ENCODE measurements at places on chromosomes 1 and 21.

DNA sequence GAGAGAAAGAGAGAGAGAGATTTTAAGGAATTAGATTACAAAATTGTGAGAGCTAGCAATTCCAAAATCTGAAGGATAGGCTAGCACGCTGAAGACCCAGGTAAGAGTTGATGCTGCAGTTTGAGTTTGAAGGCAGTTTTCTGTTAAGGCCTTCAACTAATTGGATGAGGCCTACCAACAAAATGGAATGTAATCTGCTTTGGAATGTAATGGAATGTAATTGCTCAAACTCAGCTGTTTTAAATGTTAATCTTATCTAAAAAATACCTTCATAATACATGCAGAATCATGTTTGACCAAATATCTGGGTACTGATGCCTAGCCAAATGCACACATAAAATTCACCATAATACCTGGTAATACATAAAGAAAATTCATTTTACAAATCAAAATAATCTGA is 976.1 kb downstream of the LTN1 start:
- no peak for DNase-seq

DNA sequence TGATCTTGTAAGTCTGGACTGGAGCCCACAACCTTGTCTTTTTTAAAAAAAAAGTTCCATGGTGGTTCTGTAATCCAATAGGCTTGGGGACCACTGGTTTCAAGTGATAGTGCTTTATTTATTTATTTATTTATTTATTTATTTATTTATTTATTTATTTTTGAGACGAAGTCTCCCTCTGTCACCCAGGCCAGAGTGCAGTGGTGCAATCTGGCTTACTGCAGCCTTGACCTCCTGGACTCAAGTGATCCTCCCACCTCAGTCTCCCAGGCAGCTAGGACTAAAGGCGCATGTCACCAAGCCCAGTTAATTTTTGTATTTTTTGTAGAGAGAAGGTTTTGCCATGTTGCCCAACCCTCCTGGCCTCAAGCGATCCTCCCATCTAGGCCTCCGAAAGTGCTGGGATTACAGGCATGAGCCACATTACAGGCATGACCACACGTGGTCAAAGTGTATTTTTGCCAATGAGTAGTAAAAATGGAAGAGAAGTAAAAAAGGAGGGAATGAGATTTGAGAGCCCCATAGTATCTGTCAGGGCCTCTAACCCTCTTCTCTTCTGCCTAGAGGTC is 44.8 kb upstream of the ARHGAP29 start:
- DNase-seq = no peak

GRCh38 chr1:88650676-88651418 is 33.2 kb upstream of the PKN2 start:
- DNase-seq = no peak

- no peak for DNase-seq
Observed at GRCh38 chr1:100893718-100894117, 924 bp downstream of the EXTL2 start.

DNA sequence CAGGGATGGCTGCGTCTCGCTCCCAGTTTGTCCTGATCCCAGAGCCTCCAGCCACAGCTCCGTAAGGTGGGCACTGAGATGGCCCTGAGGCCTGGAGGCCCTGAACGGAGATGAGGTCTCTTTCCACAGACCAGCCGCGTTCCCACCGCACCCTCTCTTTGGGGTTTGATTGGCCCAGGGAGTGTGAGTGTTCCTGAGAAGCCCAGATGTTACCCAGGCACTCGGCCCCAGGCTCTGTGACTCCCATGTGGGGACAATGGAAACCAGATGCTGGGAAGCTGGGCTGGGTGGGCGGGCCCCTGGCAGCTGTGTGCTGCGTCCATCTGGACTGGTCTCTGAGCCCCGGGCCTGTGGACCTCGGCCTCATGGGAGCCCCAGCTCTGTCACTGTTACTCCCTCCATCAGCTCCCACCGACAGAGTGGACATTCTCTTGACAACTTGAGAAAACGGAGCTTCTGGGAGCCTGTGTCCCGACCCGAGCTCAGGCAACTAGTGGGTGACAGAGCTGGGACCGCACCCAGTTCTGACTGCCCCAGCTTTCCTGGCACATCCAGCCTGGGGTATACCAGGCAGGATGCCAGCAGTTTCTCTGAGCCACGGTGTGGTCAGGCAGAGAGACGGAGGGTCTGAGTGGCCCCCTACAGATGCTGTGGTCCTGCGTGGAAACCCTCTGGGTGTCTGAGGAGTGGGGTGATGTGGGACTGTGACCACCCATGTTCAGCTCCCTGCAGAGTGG is 9.8 kb upstream of the COL6A1 start:
- no peak for DNase-seq

DNA sequence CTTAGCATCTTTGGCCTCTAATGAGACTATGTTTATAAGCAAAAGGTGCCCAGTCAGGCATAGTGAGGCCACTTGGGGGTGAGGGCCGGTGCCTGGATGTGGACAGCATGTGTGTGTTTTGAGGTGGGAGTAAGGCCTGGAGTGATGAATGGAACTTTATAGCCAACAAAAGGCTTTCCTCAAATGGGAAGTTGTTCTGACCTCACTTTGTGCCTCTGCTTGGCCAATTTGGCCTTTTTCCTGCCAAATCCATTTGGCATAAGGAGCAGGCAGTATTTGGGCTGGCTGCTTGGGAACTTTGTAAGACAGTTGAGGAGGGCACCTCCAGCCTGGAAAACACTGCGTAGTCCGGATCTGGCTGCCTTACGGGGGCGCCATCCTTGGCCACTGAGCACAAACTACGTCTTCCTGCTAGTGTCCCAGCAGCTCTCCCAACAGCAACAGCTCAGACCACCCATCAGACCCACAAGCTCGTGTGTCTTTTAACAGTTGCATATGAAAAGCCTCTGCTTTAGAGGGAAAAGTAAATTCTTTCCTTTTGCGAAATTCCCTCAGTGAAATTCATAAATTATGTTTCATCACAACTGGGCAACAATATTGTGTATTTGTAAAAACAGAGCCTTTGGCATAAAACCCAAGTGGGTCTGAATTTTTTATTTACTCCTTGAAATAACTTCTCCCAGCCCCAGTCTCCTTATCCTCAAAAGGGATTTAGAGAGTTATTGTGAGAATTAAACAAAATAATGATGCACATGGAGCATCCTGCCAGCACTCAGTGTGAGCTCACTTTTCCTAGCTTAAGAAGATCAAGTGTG is 322.9 kb downstream of the DISC1 start:
- no peak for DNase-seq

GRCh38 chr1:199422206-199422605 is 605.3 kb upstream of the NR5A2 start:
- DNase-seq = peak; percentile 44
